ENCODE measurements at places on chromosomes 2 and 18.

GRCh38 chr2:221845021-221845365 lies 272.9 kb upstream of the EPHA4 start:
- no peak for DNase-seq

GRCh38 chr2:23916727-23917405 lies 10.1 kb downstream of the ATAD2B start:
- DNase-seq: no peak

DNA sequence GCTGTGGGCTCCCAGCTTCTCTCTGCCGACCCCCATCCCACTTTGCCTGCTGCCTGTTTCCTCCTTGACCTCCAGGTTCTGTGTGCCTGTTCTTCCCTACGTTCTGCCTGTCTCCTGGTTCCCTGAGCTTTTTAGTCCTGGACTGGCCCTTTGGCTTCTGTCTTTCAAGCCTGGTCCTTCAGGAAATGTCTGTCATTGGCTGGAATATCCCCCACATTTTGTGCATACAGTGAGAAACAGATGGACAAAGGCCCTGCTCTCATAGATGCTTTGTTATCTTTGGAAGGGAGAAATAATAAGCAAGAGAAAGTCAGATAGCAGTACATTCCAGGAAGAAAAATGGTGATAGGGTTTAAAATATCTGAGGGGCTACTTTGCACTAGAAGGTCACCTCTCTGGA lies 5.7 kb downstream of the MGAT5 start:
- no peak for DNase-seq

GRCh38 chr18:73714466-73714865 lies 433.2 kb downstream of the FBXO15 start:
- DNase-seq: no peak

DNA sequence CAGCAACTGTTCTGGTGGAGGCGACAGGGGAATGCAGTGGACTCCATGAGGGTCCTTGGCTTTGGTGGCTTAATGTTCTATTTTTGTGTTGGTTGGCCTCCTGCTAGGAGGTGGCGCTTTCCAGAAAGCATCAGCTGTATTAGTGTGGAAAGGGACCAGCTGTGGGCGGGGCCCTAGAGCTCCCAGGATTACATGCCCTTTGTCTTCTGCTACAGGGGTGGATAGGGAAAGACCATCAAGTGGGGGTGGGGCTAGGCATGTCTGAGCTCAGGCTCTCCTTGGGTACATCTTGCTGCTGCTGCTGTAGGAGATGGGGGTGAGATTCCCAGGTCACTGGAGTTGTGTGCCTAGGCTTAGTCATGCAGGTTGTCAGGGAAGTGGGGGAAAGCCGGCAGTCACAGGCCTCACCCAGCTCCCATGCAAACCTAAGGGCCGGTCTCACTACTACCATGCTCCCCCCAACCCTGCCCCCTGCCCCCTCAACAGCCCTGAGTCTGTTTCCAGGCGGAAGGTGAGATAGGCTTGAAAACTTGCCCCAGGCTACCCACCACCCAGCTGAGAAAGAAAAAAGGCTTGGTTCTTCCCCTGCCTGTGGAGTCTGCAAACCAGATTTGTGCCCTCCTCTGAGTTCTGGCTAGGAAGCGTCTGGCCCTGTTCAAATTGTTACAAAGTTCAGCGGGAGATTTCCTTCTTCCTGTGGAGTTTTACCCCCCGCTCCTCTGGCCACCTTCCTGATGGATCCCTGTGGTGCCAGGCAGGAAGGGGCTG lies 141.3 kb upstream of the LYPD1 start:
- DNase-seq: no peak

DNA sequence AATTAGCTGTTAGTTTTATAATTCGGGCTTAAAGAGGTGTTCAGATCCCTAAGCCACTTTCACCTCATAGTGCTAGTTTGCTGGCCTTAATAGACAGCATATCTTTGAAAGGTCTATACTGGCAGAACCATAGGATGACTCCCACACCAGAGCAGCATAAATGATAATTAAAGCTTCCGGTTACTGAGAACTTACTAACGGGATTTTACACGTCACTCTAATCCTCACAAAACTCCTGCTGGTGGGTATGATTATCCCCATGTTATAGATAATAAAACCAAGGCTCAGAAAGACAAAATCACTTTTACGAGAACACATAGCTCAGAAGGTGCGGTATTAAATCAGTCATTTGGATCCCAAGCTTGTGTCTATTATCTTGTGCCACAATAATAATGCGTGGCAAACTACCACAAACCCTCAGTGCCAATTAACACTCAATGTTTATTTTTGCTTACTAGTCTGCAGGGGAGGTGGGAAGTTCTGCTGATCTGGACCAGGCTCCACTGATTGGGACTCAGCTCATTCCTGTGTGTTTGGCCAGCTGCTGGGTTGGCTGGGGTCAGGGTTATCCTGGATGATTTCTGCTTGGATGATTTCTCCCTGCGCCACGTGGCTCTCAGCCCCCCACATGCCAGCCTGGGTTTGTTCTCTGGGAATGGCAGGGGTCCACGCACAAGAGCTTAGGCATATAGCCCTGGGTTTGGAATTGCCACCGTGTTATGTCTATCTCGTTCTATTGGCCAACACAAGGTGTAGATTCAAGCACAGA lies 62.3 kb downstream of the TRIB2 start:
- no peak for DNase-seq

- DNase-seq: no peak
Measured at GRCh38 chr2:233519787-233520611, 46.6 kb downstream of the USP40 start.

DNA sequence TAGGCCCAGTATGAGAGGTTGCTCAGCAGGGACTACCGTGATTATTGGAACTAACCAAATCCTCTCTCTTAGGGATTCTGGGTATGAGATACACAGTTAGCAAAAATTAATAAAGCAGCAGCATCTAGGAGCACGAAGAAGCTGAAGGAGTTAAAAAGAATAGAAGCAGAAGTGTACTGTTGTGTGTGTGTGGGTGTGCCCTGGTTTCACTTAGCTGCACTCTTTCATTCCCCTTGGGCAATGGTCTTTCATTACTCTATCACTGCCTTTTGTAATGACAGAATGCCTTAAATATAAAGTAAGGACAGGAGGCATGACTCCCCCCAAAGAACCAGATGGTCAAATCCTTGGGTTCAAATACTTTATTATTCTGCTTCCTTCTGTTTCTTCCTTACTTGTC lies 115.9 kb upstream of the CD302 start:
- DNase-seq: no peak

- no peak for DNase-seq
Measured at GRCh38 chr2:226652369-226652768, 147.3 kb downstream of the IRS1 start.

DNA sequence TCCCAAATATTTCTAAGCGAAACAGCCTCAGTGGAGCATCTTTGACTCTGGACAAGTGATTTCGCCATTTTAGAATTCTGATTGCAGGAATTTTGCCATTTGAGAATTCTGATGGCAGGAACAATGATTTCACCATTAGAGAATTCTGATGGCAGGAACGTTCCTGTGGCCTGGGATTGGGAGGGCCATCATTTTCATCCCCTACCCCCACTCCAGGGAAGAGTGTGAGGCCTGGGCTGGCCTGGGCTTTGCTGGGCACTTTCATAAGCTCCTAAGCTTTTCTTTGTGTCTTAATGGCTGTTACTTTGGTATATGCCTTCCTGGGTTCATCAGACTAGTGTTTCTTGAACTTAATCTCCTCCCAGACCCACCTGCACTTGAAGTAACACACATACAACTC lies 129.3 kb upstream of the EPAS1 start:
- DNase-seq: no peak

DNA sequence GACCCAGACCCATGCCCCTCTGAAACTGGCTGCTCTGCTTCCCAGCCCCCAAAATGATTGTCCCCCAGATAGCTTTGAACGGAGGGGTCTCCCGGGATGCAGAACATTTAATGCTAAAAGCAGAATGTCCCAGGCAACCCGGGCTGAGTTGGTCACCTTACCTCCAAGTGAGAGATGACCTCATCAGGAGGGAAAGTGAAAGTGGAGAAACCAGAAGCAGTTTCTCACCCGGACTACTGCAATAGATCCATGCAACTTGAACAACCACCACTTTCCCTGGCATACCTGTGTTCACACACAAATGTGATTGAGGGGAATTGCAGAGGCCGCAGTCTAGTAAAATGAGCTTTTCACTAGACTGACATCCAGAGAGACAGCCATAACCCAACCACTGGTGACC lies 75.3 kb upstream of the NPAS2 start:
- no peak for DNase-seq

GRCh38 chr2:80117401-80117800 lies 187.2 kb downstream of the LRRTM1 start:
- no peak for DNase-seq

DNA sequence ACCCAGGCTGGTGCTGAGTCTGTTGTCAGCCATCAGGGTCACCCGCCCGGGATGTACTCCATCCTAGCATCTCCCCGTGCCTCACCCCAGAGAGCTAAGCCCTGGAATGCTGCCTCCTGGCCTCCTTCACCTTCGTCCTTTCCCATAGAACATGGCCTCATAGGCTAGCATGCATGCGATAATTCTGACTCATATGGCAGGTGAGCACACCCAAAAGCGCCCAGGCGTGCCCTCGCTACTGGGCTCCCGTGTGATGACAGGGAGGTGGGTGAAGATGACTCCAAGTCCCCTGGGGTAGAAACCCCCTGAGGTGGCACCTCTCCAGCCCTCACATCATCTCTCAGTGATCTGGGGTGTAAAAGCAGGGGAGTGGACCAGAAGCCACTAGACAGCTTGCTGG lies 7.3 kb downstream of the SPR start:
- no peak for DNase-seq

- DNase-seq: no peak
Measured at GRCh38 chr2:18379870-18380269, 180.6 kb downstream of the RDH14 start.

- DNase-seq: no peak
Measured at GRCh38 chr2:23475036-23475435, 90.1 kb downstream of the KLHL29 start.

DNA sequence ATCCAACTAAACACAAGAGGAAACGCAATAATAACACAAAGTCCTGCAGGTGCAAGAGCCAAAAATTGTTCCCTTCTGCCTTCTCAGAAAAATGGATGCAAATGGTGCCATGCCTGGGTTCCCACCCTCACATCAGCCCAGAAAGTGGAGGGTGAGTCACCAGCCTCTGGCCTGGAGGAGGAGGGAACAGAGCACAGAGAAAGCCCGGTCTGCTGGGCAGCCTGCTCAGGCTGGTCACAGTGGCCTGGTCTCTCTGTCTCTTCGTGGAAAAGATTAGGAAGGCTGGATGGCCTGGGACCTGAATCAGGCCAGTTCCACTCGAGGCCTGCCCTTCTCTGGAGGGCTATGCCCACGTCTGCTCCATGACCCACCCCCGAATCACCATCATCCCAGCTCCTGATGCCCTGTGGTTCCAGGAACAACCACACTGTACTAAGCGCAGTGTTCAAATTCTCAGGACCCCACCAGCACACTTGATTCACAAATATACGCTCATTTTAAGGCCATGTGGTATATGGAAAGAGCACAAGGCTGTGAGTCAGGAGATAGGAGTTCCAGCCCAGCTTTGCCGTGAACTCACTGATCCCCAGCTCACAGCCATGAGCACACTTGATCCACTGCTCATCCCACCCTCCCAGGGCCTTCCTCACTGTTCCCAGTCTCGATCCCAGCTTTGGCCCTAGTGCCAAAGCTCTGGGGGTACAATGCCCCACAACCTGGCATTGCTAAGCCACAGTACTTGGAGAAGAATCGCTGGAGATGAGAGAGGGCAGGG lies 82.1 kb downstream of the ZBTB7C start:
- DNase-seq: no peak
